Stimulated activated CD4-positive, alpha-beta T cell treated with anti-CD3 and anti-CD28 coated beads, Interleukin-1b, Interleukin-23, amount 100 ng/mL, for 1 hour (primary cell): ENCODE measurements at places on chromosomes 1 and 21.

DNA sequence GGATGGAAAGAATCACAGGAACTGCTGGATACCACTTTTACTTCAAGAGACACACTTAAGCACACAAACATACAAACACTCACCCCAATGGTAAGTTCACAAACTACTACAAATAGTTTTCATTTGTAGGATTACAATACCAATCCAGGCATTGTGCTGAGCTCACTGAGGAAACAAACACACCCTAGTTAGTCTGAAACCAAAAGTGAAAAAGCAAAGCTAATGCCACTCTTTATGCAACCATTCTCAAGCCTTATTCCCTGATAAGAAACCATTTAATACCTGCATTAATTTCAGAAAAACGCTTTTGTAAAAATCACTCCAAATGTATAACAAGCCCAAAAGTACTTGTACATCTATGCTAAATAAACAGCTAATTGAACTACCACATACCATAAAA is 38.3 kb downstream of the RNF115 start:
- no peak for DNase-seq

GRCh38 chr1:39178541-39179431 is 25.7 kb upstream of the MACF1 start:
- no peak for DNase-seq

DNA sequence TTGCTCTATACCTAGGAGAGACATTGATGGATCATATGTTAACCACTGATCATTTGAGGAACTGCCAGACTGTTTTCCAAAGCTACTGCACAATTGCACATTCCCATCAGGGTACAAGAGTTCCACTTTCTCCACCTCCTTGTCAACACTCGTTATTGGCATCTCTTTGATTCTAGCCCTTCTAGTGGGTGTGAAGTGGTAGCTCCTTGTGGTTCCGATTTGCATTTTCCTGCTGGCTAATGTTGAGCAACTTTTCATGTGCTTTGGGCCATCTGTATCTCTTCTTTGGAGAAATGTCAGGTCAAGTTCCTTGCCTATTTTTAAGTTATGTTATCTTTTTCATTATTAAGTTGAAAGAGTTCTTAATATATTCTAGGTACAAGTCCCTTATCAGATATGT is 90.1 kb downstream of the DMRTB1 start:
- DNase-seq: no peak

GRCh38 chr1:19859876-19860275 is 22.3 kb upstream of the OTUD3 start:
- DNase-seq: no peak

- no peak for DNase-seq
Measured at GRCh38 chr21:41152147-41152546, 15.8 kb upstream of the BACE2 start.

GRCh38 chr1:203512848-203513584 is 19.1 kb downstream of the OPTC start:
- no peak for DNase-seq

GRCh38 chr1:162327144-162327787 is 49.4 kb downstream of the SPATA46 start:
- DNase-seq: no peak

- DNase-seq: no peak
Measured at GRCh38 chr1:41020109-41020576, 1.4 kb downstream of the SLFNL1 start.

DNA sequence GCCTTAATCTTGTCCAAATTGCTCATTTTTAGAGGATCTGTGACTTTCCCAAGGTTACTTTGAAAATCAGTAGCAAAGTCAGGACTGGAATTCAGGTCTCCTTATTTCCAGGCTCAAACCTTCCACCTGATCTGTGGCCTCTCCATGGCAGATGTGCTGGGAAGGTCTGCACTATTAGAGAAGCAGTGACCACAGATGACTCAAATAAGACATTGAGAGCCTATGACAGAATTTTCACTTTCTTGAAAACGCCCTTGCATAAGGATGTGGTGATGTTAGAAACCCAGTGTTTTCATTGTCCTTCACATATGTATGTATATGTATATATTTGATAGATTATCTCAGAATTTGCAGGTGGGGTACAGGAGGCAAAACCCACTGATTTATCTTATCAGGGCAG is 45.3 kb downstream of the TTC39A start:
- no peak for DNase-seq

GRCh38 chr1:43529206-43529731 is 1.4 kb upstream of the PTPRF start:
- DNase-seq: peak; percentile 53

GRCh38 chr1:232422898-232423297 is 207.0 kb downstream of the SIPA1L2 start:
- DNase-seq: no peak

GRCh38 chr1:59693406-59693805 is 121.3 kb upstream of the HOOK1 start:
- no peak for DNase-seq

- DNase-seq: no peak
Measured at GRCh38 chr1:7630378-7630777, 140.7 kb upstream of the VAMP3 start.

- no peak for DNase-seq
Measured at GRCh38 chr1:171313319-171313834, 606 bp upstream of the FMO4 start.

GRCh38 chr1:43540653-43541071 is 10.0 kb downstream of the PTPRF start:
- DNase-seq: no peak

GRCh38 chr1:98002288-98002687 is 81.5 kb upstream of the DPYD start:
- no peak for DNase-seq

DNA sequence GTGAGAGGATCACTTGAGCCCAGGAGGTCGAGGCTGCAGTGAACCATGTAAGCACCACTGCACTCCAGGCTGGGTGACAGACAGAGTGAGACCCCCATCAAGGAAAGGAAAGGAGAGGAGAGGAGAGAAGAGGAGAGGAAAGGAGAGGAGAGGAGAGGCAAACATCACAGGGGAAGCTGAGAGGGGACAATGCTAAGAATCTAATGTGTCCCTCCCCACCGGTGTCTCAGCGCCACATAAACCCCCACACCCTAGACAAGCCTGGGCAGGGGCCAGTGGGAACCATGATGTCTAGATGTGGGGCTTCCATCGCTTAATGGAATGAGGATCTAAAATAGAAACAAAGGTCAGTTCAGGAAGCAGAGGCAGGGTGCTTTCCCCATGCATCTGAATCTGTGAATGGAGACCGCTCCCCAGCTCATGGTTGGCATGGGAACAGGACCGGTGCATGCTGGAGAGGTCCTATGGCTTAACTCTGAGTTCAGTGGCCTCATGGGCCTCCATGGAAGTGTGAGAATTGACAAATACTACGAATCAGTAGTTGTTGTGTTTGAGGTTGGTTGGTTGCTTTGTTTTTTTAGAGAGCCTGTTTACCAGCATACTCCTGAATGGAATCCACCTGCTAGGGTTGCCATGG is 16.3 kb upstream of the LAPTM5 start:
- DNase-seq: no peak

GRCh38 chr21:15520811-15521643 is 208.8 kb upstream of the USP25 start:
- no peak for DNase-seq

DNA sequence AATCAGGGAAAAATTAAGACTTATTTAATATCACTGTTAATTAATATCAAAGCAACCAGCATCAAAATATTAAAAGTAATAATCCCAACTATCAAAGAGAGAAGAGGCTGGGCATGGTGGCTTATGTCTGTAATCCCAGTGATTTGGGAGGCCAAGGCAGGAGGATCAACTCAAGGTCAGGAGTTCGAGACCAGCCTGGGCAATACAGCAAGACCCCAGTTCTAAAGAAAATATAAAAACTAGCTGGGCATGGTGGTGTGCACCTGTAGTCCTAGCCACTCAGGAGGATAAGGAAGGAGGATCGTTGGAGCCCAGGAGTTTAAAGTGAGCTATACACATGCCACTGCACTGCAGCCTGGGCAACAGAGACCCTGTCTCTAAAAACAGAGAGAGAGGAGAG is 43.2 kb downstream of the AHCTF1 start:
- no peak for DNase-seq

- no peak for DNase-seq
Measured at GRCh38 chr1:208089149-208089548, 155.0 kb downstream of the PLXNA2 start.

DNA sequence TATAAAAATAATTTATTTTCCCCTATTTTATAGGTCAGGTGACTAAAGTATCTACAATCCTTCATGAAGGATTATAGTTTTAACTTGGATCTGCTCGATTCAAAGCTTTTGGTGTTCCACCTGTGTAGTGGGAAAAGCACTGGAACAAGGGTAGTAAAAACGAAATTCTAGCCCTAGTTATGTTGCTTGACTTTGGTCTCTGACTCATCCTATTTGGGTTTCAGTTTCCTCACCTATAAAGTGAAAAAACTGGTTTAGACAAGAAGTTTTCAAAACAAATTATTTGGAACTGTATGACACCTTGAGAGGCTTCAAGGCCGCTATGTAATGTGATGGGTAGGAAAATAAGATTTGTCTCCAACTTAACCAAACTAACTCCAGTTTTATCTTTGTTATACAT is 505.2 kb upstream of the ZRANB2 start:
- DNase-seq: no peak

DNA sequence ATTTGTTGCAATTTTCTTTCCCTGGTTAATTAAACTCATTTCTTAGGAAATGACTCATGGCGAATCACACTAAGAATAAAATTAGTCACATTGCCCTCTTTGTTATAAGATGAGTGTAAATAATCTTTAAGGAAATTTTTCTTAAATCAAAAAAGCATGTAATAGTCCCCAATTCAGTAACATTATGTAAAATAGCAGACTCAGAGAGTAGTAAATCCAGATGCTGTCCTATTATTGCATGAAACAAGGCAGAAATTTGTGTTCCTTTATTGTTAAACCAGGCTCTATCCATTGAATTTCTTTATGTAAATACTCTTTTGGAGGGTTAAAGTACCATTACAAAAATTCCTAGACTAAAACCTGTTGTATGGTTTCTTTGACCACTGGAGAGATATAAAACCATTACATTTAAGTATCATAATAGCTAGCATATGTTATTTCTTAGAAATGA is 154.5 kb upstream of the C1orf87 start:
- DNase-seq: no peak

DNA sequence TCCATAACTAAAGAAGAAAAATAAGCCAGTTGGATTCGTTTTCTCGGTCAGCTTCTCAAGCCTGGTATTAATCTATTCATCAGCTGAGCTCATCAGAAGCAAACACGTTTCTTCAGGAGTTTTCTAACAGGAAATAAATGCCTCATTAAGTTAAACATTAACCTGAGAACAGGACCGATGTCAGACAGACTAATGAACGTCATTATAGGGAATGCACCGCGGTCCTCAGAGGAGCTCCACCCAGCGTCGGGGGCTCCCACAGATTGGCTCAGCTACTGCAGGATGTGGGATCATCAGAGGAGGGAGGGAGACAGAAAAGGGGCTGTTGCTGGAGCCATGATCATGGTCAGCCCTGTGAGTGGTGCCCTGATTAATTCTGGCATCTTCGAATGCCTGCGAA is 615.4 kb downstream of the PTPRU start:
- no peak for DNase-seq

- no peak for DNase-seq
Measured at GRCh38 chr1:31910933-31911332, 27.2 kb downstream of the PTP4A2 start.

- DNase-seq: no peak
Measured at GRCh38 chr1:8266436-8267165, 51.3 kb upstream of the SLC45A1 start.

GRCh38 chr21:18117176-18117575 is 127.5 kb upstream of the CHODL start:
- no peak for DNase-seq

DNA sequence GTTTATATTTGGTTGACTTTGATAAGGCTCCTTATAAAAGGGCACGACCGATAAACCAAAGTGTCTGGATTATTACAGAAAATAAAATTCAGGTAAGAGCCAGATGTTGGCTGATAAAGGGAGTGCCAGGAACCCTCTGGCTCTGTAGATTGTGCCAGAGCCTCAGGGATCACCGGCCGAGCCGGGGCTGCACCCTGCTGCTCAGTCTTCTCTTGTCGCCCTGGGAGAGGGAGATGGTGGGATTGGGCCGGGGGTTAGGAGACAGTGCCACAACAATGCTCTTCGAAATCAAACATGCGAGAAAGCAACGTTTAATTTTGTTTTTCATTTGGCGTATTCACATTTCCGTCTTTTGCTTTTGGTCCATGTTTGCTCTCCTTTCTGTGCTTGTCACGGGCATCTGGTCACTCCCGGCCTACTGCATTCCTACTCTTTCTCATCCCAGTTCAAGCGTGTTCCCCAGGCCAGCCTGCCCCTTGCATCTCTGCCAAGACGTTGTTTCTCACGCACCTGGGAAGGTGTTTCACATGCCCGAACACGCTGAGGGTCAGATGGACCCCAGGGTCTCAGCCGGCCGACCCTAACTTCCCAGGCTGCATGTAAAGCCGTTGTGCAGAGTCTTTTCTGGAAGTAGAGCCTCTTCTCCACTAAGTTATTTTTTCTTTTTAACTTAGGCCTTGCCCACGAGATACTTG is 18.8 kb upstream of the C2CD2 start:
- DNase-seq: no peak

DNA sequence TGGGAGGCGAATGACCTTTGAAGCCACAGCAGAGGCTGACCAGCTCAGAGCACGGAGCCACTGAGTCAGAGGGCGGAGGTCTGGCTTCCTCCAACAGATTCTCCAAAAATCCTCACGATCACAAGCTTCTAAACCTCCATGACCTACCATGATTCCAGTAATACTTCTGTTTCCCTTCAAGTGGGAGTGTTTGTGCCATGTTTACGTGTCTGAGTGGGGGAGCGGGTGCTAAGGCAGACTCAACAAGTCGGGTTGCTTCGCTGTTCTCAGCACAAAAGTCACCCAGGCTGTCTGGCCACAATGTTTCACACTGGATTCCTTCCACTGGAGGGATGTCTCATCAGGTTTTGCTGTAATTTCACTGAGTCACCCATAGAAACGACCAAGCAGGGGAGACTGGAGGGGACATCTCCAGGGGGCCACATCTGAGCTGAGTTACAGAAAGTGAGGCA is 86.2 kb downstream of the SLC66A1 start:
- no peak for DNase-seq

- DNase-seq: no peak
Measured at GRCh38 chr1:199936441-199936840, 91.1 kb upstream of the NR5A2 start.

DNA sequence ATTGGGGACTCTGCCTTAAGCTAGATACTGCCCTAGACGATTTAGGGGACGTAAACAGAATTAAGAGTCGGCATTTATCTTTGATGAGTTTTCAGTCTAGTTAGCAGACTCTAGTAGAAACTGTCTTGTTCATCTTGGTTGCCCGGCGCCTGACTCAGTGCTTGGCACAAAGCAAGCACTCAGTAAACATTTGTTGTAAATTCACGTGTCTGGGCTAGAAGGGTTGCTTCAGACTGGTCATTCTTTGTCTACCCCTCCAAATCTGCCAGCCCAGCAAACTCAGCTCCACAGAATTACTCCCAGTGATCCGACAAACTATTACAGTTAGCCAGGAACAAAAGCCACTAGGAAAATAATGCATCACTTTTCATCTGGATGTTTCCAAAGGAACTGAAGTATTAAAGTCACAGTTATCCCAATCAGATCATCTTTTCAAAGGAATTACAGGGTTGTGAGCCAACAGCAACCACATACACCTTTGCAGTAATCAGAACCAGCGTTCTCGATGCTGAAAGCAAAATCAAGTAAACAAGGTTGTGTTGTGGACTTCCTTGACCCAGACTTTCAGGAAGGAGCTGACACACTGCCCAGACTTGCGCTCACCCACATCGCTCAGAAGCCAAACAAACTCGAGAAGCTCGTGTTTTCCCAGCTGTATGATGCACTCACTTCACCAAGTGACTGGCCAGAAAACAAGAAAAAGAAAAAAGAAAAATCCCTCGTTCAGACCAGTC is 66.5 kb upstream of the GADD45A start:
- no peak for DNase-seq
